Non-pigmented ciliary epithelial cell (primary cell): ENCODE measurements at places on chromosomes 16 and 17.

- no peak for DNase-seq
Observed at GRCh38 chr16:73426433-73427160, 378.7 kb upstream of the ZFHX3 start.

DNA sequence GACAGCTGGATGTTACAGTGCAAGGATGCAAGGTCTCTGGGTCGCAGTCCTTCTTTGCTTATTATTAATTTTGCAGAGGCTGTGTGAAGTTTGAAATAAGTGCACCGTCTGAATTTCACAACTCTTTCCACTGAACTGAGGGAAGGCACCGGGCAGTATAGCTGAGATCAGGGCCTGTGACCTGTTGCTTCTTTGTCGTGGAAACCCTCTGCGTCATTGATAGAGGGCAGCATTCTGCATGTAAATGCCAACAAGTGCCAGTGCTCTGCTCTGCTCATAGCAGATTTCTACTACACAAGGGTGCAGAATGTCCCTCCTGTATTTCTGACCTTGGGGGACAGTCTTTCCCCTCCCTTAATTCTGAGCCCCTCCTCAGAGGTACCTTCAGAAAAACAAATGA is 26.0 kb downstream of the CD300LF start:
- DNase-seq = no peak

DNA sequence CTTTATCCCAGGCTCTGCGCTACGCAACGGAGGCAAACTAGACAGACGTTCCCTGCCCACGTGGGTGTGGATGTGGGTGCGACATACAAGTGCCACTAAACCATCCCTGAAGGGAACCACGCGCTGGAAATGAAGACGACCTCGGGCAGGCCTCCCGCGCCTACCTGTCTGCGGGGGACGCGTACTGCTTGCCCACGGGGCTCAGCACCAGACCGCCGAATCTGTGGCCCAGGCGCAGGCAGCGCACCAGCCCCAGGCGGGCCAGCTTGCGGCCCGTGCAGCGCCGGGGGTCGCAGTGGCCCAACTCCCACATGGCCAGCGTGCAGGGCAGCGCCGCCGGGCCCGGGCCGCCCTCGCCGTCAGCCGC is 480 bp downstream of the TSR3 start:
- DNase-seq = no peak

DNA sequence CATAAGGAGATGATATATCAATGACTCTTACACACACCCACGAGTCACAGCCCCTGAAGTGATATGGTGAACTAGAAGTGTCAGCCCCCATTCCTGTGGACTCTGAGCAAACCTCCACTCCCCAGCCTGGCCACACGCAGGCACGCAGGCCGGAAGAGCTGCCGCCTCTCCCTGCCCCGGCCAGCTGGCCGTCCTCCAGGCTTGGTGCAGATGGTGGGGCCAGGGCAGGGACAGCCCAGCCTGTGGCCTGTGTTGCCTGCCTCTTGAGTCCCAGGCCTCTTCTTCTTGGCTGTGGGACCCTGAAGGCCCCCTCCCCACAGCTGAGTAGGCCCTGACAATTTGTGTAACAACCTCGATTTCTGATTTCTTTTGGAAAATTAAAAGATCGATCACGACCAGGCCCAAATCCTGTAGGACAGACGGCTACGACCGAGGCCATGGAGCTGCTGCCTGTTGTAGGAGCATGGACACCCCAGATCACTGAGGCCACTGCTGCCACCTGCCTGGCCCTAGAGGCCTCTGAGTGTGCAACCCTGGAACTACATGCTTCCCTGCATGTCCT is 10.0 kb upstream of the MPRIP start:
- DNase-seq = no peak

DNA sequence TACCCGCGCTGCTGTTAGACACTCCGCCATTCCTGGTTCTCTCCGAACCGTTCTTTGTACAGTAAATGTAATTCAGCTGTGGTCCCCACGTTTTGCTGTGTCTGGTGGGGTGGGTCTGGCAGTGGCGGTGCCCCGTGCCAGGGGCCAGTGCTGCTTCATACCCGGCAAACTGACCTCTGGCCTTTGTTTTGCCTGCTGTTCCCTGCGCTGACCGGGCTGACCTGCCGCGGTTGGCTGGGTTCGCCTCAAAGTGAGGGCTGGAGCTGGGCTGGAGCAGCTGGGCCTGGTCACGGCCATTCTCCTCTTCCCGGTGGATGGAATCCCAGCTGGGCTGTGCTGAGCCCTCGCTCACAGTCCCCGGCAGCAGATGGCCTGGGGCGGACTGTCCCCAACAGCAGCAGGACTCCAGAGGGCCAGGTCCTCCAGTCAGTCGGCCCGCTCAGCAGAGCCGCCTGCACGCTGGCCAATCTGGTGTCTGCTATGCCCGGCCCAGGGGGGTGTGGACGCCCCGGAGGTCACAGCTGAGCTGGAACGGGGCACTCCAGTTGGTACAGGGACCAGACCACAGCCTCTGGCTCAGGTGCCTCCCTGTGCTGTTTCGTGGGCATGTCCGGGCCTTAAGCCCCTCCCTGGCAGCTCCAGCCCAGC is 1.5 kb upstream of the WFIKKN1 start:
- no peak for DNase-seq

- no peak for DNase-seq
Observed at GRCh38 chr16:7093511-7093910, 239.1 kb upstream of the RBFOX1 start.

- DNase-seq = no peak
Observed at GRCh38 chr16:54657058-54657708, 273.5 kb upstream of the IRX5 start.

GRCh38 chr16:29910819-29911675 is 10.8 kb downstream of the ASPHD1 start:
- no peak for DNase-seq

DNA sequence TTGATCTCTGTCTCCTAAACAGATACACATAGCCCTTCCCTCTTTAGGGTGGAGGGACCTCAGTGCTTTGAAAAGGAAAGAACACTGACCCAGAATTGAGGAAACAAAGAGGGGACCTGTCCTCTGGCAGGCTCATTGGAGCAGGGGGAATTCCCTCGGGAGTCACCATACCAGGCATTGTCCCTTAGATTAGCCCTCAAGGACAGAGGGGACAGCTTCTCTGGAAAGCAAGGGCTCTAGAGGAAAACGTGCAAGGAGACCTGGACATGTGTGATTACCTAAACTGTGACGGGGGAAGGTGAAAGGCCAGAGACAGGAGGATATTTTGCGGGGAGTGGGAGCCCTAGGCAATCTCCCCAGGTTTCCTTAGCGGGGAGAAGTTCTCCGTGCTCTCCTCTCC is 7.6 kb upstream of the FZD2 start:
- DNase-seq = no peak

DNA sequence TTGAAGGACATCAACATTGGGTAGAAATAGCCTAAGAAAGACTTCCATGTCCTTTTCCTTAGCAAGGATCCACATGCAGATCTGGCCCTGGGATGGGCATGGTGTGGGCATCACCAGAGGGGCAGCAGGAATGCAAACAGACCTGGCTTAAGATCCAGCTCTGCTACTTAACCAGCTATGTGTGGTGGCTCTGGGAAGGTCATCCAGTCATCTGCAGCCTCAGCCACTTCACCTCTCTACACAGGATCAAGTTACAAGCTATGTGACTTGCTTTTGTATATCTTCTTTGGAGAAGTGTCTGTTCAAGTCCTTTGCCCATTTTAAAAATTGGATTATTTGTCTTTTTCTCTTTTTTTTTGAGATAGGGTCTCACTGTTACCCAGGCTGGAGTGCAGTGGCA is 13.5 kb upstream of the ADORA2B start:
- DNase-seq = no peak

- no peak for DNase-seq
Observed at GRCh38 chr16:64058685-64059084, 1063.2 kb downstream of the CDH11 start.

- DNase-seq = no peak
Observed at GRCh38 chr16:89960966-89961365, 12.4 kb downstream of the DEF8 start.

GRCh38 chr17:57399690-57400089 is 143.4 kb downstream of the MSI2 start:
- no peak for DNase-seq

DNA sequence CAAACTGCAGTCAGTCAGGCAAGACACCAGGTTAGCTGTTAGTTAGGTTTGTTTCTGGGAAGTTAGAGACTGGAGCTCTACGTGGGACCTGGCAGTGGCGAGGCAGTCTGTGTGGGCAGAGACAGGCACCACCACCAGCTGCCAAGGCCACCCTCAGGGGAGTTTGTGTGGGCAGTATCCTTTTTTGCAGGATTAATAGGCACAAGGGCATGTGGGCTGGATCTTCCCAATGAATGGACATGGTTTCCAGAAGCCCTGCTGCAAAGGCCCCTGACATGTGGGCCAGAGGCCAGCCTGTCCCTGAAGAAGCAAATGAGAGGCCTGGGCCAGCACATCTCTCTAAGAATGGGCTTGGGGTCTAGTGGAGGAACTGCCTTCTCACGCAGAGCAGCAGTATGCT is 19.2 kb upstream of the SREBF1 start:
- no peak for DNase-seq

DNA sequence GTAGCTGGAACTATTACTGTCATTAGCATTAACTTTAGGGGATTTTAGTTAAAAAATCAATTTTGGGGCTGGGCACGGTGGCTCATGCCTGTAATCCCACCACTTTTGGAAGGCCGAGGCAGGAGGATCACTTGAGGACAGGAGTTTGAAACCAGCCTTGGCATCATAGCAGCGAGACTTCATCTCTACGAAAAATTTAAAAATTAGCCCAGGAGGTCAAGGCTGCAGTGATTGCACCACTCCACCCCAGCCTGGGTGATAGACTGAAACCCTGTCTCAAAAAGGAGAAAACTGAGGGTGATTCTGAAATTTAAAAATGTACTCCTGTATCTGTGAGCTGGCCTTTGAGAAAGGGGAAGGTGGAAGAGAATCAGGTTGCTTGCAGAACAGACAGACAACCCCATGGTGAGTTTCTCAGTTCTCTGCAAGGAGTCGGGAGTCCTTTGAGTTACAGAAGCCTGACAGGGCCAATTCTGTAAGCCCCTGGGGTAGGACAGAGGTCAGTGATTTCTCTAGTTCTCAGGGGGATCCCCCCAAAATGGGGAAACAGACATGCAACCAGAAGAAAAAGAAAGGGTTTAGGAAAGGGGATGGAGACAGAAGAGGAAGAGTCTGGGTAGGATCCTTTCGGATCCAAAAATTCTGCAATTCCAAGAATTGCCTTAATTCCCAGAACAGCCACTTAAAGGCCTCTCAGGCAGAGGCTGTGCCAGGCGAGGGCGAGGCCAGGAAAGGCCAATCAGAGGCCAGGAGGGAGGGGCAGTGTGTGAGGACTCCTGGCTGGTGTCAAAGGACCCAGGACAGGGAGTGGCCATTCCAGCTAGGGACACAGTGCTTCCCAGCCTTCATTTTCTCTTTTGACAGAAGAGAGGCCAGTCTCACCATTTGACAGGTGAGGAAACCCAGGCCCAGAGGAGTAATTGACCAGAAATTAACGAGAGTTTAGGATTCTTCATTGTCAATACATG is 6.7 kb downstream of the NUPR1 start:
- no peak for DNase-seq

DNA sequence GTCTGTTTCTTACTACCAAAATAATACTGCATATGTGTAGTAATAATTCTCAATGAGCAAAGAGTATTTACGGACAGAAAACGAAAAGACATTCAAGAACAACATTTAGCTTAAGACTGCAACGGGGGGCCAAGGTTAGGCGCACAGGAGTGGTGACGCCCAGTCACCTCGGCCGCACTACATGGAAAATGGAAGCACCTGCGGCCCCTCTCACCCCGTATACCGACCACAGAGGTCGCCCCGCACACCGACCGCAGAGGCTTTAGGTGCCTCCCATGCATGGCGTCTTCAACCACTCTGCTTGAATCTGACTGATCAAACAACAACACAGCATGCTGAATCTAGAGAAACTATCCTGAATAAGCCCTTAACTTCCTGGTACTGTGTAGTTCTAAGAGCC is 26.4 kb downstream of the CCDC57 start:
- no peak for DNase-seq

GRCh38 chr16:66623755-66624154 is 19.3 kb downstream of the CMTM3 start:
- no peak for DNase-seq

GRCh38 chr16:3252967-3253366 is 3.5 kb downstream of the MEFV start:
- DNase-seq = no peak

DNA sequence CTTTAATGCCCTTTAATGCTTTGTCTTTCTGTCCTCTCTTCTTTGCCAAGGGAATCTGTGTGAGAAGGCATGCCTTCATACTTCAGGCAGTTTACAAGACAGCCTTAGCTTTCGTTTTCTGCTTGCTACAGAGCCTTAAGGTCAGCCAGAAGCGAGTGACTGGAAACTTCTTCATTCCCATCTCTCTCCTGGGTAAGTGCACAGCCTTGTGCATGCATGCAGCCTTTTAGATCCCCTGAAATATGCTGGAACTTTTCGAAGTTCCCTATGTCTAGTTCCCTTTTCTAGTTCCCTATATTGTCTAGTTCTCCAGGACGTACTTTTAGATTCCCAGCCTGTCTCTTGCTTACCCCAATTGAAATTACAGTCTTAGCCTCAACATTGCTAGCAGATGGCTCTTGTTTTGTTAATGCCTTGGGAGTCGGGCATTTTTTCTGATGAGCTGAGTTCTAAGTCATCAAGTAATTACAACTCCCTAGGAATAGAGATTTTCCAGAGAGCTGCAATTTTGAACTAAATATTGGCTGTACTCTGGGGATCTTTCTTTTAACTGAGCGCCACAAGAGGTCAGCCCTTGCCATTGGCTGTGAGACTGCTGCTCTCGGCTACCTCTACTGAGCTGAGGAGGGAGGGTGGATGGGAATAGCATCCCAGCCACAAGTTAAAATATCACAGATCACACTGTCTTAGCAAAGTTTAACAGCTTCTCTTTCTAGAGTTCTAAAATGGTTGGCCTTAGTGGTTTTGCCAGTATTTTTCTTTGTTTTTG is 22.7 kb upstream of the PPM1D start:
- DNase-seq = no peak

- DNase-seq = no peak
Observed at GRCh38 chr17:55265311-55266021, 706 bp downstream of the HLF start.

GRCh38 chr17:2898255-2898926 is 102.2 kb downstream of the RAP1GAP2 start:
- DNase-seq = no peak

GRCh38 chr17:74840989-74841666 is 18.6 kb downstream of the GRIN2C start:
- DNase-seq = no peak

DNA sequence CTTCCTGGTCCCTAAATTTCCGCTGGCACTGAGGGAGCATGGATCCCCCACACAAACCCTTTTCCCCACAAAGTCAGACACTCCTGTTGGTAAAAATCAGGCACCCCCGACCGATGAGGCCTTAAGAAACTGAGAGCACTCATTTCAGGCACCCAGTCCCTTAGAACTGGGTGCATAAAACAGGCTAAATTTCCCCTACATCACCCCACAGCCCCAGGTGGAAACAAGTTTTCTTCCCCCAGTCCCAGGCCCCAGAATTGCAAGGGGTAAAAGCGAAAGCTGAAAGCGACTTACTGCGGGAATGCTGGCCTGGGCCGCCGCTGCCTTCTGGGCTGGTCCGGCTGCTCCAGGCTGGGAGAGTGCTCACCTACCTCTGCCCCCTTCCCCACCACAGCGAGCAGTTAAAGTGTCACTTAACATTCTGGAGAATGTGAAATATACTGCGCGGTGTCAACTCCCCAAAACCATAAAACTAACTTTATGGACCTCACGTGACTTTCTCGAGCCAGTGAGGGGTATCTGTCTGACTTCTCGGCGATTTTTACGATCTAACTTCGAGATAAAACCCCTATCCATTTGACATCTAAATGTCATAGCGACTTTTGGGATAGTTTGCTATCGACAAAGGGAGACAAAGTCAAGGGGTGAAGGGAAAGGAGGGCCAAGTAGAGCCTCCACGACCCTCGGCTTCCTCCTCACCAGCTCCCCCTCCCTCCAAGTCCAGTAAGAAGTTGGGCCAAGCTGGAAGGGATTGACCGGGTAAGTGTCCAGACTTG is at the start of gene HOXB3:
TSS of gene HOXB3 (minus strand) at position 411 of the 776 bp plus-strand sequence. CDS start 37,767 bp downstream, outside the sequence.
- no peak for DNase-seq
